ENCODE measurements at places on chromosomes 1 and 21.

DNA sequence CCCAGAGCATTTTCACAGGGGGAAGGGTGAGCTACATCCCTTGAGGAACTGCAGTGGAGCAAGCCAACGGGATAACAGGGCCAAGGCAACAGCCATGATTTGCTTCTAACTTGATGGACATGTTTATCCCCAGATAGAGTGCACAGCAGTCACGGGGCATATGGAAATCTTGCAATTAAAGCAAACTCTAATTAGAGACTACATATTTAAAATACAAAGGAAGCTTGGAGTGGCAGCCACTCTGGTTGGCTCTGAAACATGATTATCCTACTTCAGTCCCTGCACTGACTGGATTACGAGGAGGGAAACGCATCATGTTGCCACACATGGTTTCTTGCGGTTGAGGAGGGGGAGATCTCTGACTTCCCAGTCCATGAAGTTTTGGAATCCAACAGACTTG is 60.8 kb downstream of the BEND5 start:
- no peak for DNase-seq

- DNase-seq: no peak
Observed at GRCh38 chr1:116159177-116159576, 48.0 kb downstream of the MAB21L3 start.

DNA sequence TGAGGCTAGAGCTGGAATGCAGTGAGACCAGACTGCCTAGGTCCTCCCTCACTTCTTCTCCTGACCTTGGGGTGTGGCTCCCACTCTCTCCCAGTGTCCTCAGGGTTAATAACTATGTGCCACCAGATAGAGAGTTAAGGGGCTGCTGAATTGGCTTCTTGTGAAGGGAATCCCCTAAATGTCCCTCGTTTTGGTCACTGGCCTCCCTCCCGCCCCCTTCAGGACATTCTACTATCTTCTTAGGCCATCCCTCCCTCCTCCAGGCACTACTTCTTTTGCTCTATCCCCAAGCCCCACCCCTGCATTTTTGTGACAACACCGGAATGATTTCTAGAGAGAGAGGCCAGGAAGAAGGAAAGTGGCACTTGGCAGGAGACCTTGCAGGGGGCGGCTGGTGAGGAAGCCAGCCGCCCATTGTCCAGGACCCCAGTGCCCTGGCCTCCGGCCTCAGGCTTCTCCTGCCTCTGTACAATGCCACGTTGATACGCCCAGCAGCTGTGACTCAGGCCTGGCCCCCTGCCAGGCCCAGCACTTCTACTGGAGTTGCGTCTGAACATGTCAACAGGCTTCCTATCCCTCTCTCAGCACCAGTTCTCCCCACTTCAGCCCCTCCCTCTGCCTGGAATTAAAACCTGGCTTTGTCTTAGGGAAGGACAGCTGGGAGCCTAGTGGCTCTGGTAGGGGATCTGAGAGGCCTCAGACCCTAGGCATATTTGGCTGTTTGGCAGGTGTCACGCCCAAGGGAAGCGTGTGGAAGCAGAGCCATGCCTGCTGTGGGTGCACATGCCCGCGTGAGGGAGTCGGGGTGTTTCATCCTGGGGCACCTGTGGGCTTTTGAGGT is 9.1 kb downstream of the LMNA start:
- DNase-seq: peak; percentile 95

DNA sequence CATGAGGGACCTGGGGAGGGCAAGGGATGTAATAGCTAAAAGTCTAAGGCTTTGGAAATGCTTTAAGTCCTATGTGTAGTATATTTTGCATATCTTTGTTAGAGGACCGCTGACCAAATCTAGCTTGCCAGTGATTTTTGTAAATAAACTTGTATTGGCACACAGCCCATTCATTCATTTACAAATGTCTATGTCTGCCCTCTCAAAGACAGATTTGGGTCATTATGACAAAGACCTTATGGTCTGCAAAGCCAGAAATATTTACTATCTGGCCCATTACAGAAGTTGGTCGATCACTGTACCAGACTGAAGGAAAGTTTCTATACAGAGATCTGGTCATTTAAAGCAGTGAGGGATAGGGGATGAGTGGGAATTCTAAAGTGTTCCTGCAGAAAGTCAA is 120.1 kb upstream of the RAVER2 start:
- DNase-seq: no peak

DNA sequence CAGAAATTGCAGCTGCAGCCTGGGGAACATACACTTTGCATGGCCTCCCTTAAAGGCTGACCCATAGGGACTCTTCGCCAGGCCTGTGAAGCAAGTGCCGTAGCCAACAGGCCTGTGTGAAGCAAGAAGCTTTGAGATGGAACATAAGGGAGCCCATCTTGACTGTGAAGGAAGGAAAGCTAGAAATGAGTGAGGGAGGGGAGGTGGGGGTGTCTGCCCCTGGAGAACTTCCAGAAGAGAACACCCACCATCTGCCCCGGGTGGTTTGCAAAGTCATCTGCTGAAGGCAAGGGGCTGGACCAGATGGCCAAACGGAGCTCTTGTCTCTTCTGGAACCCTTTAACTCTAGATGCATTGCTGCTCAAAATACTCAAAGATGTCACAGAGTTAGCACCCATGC is 103.3 kb upstream of the GRIK3 start:
- DNase-seq: no peak

All from NCI-H2081 (cell line).